ENCODE measurements at places on chromosomes 12 and 14. TPM values are rescaled to one million over a fixed set of nuclear protein-coding genes. Genes with fewer than 3 reads are reported as not detected.

Gene KTN1
- total RNA-seq, result 155 TPM

Gene TOMM20L
- not detected for total RNA-seq

Gene GLIPR1L1
- total RNA-seq, result not detected

Gene WASHC4
- 63.6 TPM for total RNA-seq

Gene PRH2
- not detected for total RNA-seq

Gene GPHN
- total RNA-seq, result 35.4 TPM

Gene SLC5A8
- total RNA-seq, result 1.6 TPM

Gene SIX4
- total RNA-seq, result 2.8 TPM

Gene RTRAF
- 116 TPM for total RNA-seq

Gene RASSF9
- total RNA-seq, result 10.1 TPM

Gene CLEC1A
- 6.3 TPM for total RNA-seq

Gene GOLGA5
- total RNA-seq, result 33.7 TPM

Gene ASB2
- total RNA-seq, result 3.7 TPM

Gene PTGER2
- total RNA-seq, result 10.0 TPM

Gene PCK2
- total RNA-seq, result 36.1 TPM

Gene TMEM30B
- 20.4 TPM for total RNA-seq

Gene DNAI7
- total RNA-seq, result 5.3 TPM

Gene CDK2
- 23.2 TPM for total RNA-seq

Gene KRT74
- not detected for total RNA-seq

Gene ARG2
- 19.2 TPM for total RNA-seq

Gene TRHDE
- total RNA-seq, result 18.6 TPM

Gene RBP5
- 74.6 TPM for total RNA-seq

Gene PPM1A
- total RNA-seq, result 60.3 TPM

Gene CMKLR1
- total RNA-seq, result 25.7 TPM

Gene TCL1B
- total RNA-seq, result not detected

Gene OTOGL
- 0.47 TPM for total RNA-seq

Gene SERPINA10
- not detected for total RNA-seq

Gene KRT79
- not detected for total RNA-seq

Gene OTX2
- total RNA-seq, result not detected

Gene MGAT4C
- 0.16 TPM for total RNA-seq

Gene IL23A
- 0.88 TPM for total RNA-seq

Gene HOXC12
- not detected for total RNA-seq

Gene MYRFL
- total RNA-seq, result 0.82 TPM

Gene GARIN6
- total RNA-seq, result not detected

Gene COCH
- 1.6 TPM for total RNA-seq
